Astrocyte (in vitro differentiated cells and primary cell): ENCODE measurements at places on chromosomes 7 and 10. TPM values are rescaled to one million over a fixed set of nuclear protein-coding genes. Genes with fewer than 3 reads are reported as not detected.

- DNase-seq: peak; percentile 62
- no peaks in the 10 kb centered on the region for H3K27me3 ChIP-seq
- H3K4me1 ChIP-seq: peaks cover 8% of the 10 kb centered on the region
- H3K4me3 ChIP-seq: peak overlapping the region; percentile 93
- H3K36me3 ChIP-seq: no peaks in the 10 kb centered on the region
Measured at GRCh38 chr7:93890041-93890463, 501 bp downstream of the TFPI2 start.

DNA sequence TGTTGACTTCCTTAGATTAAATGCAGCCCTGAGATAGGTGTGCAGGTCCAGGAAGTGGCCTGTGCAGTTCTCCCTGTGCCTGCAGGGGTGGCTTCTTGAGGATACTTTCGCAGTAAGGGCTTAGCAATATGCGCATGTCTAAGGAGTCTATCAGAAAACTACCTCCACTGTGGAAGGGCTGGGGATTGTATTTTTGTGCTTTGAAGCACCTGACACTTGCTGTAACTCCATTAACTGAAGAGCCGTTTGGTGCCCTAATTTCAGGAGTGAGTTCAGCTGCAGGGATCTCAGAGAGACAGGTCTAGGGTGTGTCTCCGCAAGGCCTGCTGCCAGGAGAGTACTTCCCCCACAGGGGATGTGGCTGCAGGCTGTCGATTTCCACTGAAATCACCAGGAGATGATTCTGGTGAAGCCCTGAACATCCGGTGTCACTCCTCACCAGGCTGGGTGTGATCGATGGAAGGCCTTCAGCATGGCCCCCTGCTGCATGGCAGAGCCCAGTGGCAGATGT, 35.5 kb downstream of the IKZF1 start:
- no peak overlapping the region for H3K4me3 ChIP-seq
- no peak for DNase-seq
- no peaks in the 10 kb centered on the region for H3K27me3 ChIP-seq
- H3K27ac ChIP-seq: no peak overlapping the region
- no peaks in the 10 kb centered on the region for H3K4me1 ChIP-seq

GRCh38 chr7:90833443-90833842, 237.3 kb downstream of the CDK14 start:
- H3K4me3 ChIP-seq: no peak overlapping the region
- no peak overlapping the region for H3K27ac ChIP-seq
- DNase-seq: peak; percentile 74
- peaks cover 5% of the 10 kb centered on the region for H3K4me1 ChIP-seq

DNA sequence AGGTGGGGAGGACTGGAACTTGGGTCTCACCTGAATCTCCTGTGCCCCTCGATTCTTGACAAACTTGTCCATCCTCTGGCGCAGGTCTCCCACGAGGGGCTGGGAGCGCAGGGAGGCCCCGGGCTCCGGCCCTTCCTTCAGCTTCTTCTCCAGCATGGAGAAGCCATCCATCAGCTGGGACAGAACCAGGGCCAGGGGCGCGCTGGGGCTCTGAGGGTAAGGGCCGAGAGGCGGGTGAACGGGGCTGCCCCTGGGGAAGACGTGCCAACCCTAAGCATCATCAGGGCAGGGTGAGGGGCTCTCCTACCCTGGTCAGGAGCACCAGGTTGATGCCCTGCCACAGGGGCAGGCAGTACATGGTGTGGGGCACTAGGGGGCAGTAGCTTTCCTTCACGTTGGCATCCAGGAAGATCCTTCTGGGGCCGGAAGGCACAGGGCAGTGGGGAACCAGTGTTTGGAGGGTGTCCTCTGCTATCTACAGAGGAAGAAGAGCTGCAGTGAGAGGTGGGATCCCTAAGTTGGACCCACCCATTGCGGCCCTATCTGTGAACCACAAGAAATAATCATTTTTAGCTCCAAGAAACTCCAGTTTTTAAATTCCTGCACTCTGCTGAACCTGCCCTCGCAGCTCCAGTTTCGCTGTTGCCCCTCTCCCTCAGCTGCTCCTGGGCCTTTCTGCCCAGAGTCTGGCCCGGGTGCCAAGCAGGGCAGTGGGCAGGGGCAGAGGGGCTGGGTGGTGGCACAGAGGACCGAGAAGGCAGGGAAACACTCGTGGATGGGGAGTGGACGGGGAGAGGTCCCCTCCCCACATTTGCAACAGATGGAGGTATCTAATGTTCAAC, 10.8 kb upstream of the PYROXD2 start:
- H3K4me3 ChIP-seq: no peak overlapping the region
- no peak for DNase-seq
- H3K36me3 ChIP-seq: peaks cover 9% of the 10 kb centered on the region
- H3K27me3 ChIP-seq: no peaks in the 10 kb centered on the region

IFIT1B gene
- total RNA-seq: not detected in 2 replicates

- no peaks in the 10 kb centered on the region for H3K27me3 ChIP-seq
- peaks cover 13% of the 10 kb centered on the region for H3K4me1 ChIP-seq
- no peak overlapping the region for H3K4me3 ChIP-seq
Measured at GRCh38 chr10:114874827-114875411, 53.3 kb downstream of the FHIP2A start.

GRCh38 chr7:15682751-15683245, 3.7 kb downstream of the MEOX2 start:
- no peak overlapping the region for H3K4me3 ChIP-seq
- H3K36me3 ChIP-seq: no peaks in the 10 kb centered on the region
- peaks cover 19% of the 10 kb centered on the region for H3K4me1 ChIP-seq
- H3K27me3 ChIP-seq: peaks cover 44% of the 10 kb centered on the region
- no peak overlapping the region for H3K27ac ChIP-seq
- DNase-seq: no peak

DNA sequence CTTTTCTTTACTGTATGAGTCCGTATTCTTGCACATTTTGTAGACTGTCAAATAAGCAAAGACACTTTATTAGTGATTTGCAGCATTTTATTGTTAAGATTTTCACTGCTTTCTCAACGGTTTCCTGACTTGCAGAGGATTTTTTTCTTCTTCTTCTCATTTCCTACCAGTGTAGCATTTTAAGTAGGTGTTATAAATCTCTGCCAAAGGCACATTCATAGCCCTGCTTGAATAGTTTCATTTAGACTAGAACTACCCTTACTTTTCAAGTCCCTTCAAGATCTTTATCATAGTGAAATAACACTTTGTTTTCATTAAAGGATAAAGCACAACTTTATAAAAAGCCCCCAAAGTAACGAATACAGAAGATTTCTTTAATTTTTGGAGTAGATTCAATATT, 271.4 kb downstream of the TSPAN12 start:
- no peak overlapping the region for H3K4me3 ChIP-seq
- no peaks in the 10 kb centered on the region for H3K27me3 ChIP-seq
- H3K27ac ChIP-seq: no peak overlapping the region
- peaks cover 12% of the 10 kb centered on the region for H3K4me1 ChIP-seq

LLCFC1 gene
- total RNA-seq: not detected in 2 replicates

DNA sequence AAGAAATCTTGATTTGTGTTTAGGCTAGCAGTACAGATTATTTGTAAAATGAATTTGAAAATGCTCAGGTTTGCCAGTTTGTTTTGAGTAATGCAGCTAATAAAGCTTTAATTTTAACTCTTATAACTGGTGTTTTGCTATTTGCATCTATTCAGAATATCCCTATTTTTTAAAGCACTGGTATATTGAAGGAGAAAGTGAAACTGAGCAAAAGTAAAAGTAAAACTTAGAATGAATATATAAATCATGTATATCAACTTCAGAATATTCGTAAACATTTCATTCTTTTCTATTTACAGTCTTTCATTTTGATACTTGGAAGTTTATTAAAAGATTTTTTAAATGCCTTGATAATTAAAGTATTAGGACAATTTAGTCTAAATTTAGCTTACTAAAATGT, 26.2 kb downstream of the TASOR2 start:
- no peaks in the 10 kb centered on the region for H3K27me3 ChIP-seq
- no peak overlapping the region for H3K4me3 ChIP-seq
- no peaks in the 10 kb centered on the region for H3K4me1 ChIP-seq
- no peaks in the 10 kb centered on the region for H3K36me3 ChIP-seq
- H3K27ac ChIP-seq: no peak overlapping the region

HSPA12A gene
- total RNA-seq: 7.9 and 11.1 TPM in 2 replicates

ADAMTS14 gene
- total RNA-seq: 19.4 and 30.2 TPM in 2 replicates

DNA sequence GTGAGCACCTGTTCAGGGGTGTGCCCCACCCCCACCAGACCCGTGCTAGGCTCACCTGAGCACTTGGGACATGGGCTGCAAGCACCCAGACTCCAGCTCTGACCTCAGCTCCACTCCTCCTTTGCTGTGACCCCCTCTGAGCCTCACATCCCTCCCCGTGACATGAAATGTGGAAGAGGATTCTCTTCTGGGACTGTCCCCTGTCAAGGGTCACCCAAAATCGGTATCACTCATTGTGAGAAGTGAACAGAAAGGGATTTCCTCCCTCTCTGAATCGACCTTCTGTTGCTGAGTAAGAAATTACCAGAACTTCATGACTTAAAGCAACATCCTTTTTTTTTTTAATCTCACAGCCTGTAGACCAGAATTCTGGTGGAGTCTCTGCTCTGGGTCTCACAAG, 6.2 kb upstream of the CHST15 start:
- H3K27me3 ChIP-seq: peaks cover 35% of the 10 kb centered on the region
- H3K4me3 ChIP-seq: no peak overlapping the region
- no peaks in the 10 kb centered on the region for H3K4me1 ChIP-seq
- no peaks in the 10 kb centered on the region for H3K36me3 ChIP-seq
- DNase-seq: no peak

GRCh38 chr7:120553491-120553890, 280.5 kb downstream of the KCND2 start:
- no peak overlapping the region for H3K4me3 ChIP-seq
- H3K27me3 ChIP-seq: peaks cover 2% of the 10 kb centered on the region
- no peaks in the 10 kb centered on the region for H3K4me1 ChIP-seq
- no peak overlapping the region for H3K27ac ChIP-seq
- no peak for DNase-seq

- no peak overlapping the region for H3K4me3 ChIP-seq
- no peaks in the 10 kb centered on the region for H3K27me3 ChIP-seq
- no peaks in the 10 kb centered on the region for H3K36me3 ChIP-seq
- no peaks in the 10 kb centered on the region for H3K4me1 ChIP-seq
- H3K27ac ChIP-seq: no peak overlapping the region
Measured at GRCh38 chr7:12369072-12369471, 34.6 kb downstream of the VWDE start.

DNA sequence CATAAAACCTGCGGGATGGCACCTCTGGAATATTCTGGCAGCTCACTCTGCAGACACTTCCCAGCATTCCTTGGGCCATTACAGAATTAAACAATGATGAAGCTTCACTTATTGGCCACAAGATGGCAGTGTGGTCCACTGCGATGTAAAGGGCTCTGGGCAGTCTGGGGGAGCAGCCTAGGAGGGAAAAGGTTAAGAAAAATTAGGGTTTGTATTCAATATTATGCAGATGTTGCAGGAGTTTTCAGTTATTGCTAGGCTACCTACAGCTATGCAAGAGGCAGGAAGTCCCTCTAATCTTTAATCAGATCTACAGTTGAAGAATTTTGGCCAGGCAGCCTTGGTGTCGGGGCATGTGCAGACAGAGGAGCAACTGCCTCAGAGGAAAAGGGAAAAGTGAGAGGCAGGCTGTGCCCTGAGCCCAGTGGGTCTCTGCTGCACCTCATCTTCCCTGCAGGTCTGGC, 233.2 kb upstream of the PRSS1 start:
- peaks cover 17% of the 10 kb centered on the region for H3K27me3 ChIP-seq
- no peaks in the 10 kb centered on the region for H3K4me1 ChIP-seq
- no peak overlapping the region for H3K27ac ChIP-seq
- no peak overlapping the region for H3K4me3 ChIP-seq
- H3K36me3 ChIP-seq: no peaks in the 10 kb centered on the region
- peak; percentile 45 for DNase-seq

- no peak for DNase-seq
- H3K27me3 ChIP-seq: no peaks in the 10 kb centered on the region
- no peak overlapping the region for H3K27ac ChIP-seq
- H3K4me1 ChIP-seq: no peaks in the 10 kb centered on the region
- no peak overlapping the region for H3K4me3 ChIP-seq
Measured at GRCh38 chr10:86287966-86288579, 78.5 kb downstream of the GRID1 start.

GRCh38 chr10:71239946-71240795, 27.8 kb downstream of the UNC5B start:
- peaks cover 69% of the 10 kb centered on the region for H3K4me1 ChIP-seq
- DNase-seq: no peak
- no peak overlapping the region for H3K27ac ChIP-seq
- no peaks in the 10 kb centered on the region for H3K36me3 ChIP-seq
- H3K27me3 ChIP-seq: no peaks in the 10 kb centered on the region

- no peak overlapping the region for H3K27ac ChIP-seq
- DNase-seq: no peak
- H3K27me3 ChIP-seq: no peaks in the 10 kb centered on the region
- H3K4me1 ChIP-seq: peaks cover 22% of the 10 kb centered on the region
Measured at GRCh38 chr7:151066273-151066974, 7.0 kb downstream of the SLC4A2 start.

PNLIPRP2 gene
- total RNA-seq: not detected in 2 replicates

DNA sequence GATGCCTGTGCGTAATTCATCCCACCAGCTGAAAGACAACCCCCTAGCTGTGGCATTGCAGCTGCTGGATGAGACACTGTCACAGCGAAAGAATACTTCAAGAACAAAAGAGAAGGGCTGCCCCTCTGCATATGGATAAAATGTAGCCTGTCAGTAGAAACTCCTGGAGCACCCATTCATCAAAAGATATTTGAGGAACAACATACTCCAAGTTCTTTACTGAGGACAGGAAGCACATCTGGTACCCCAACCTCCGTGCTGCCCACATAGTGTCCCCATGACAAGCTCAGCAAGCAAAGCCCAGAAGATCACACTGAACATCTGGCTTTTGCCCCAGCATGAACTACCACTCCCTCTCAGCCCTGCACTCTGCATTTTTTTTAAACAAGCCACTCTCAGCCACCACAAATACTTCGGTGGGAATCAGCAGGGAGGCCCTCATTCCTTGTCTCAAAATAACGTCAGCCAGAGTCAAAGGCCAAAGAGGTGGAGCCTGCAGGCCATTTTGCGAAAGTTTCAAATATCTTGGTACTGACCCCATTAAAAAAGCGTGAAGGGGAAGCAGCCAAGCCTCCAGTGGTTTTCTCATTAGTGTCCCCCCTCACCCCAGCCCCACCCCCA, 1.7 kb downstream of the CREB3L2 start:
- H3K27ac ChIP-seq: peak overlapping the region; percentile 96
- DNase-seq: peak; percentile 97
- peaks cover 10% of the 10 kb centered on the region for H3K36me3 ChIP-seq
- no peaks in the 10 kb centered on the region for H3K27me3 ChIP-seq
- peak overlapping the region; percentile 83 for H3K4me3 ChIP-seq

CLEC2L gene
- total RNA-seq: not detected in 2 replicates

DNA sequence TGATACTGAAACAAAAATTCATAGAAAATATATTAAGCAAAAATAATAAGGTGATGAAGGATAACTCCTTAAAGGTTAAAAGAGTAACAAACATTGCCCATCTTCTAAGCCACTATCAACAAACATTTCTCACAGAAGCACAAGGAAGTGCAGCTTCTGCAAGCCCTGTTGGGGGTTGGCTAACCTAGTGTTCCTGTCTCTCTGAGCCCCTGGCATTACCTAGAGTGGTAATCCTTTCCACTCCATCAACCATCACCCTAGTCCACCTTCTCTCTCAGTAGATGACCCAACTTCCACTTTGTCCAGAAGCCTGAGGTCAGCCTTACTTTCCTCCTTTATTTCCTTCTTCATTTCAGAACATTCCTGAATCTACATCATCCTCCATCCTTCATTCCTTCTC, 59.7 kb downstream of the HIPK2 start:
- DNase-seq: no peak
